ENCODE measurements at places on chromosomes 5 and 9.
A peak's percentile ranks its signal among the peaks of the same experiment; 100 is the strongest.

GRCh38 chr9:129487658-129488483 lies 133.0 kb downstream of the C9orf50 start:
- peak; percentile 77 for DNase-seq

- DNase-seq: no peak
Observed at GRCh38 chr9:20330688-20331087, 291.6 kb downstream of the MLLT3 start.

DNA sequence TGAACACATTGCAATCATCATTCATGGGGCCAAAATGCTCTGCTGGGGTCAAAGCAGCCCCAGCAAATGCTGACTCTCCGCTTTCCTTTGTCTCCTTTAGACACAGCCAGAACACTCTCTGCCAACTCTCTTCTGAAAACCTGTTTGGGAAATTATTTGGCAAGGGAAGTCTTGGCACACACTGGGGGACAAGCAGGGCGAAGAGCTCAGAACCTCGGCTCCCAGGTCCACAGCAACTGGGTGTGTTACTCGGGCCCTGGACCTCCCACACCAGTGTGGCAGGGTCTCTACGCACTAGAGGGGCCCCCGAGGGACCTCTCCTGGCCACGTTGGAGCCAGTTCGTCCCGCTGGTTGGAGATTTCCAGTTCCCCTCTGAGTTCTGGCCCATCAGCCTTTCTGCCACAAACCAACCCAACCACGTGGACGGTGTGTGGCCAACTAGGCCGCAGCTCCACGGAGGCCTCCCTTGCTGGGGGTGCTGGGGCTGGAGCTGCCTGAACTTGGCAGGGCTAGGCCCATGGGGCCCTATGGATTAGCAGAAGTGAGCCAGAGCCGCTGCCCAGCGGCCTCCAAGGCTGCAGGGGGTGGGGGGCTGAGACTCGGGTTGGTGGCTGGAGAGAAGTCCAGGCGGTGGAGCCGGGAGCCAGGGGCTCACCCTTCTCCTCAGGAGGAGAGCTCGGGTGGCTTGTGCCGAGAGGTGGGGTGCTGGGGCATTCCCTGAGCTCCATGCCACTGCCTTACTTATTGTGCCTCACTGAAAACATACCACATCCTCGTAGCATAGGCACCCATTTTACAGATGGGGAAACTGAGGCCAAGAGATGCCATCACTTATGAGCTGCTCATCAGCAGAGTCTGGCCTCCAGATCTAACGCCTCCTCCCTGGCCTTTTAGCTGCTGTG lies 46.8 kb upstream of the RNU6ATAC start:
- no peak for DNase-seq

- DNase-seq: peak; percentile 72
Observed at GRCh38 chr9:83937861-83938455, 16.7 kb upstream of the KIF27 start.

DNA sequence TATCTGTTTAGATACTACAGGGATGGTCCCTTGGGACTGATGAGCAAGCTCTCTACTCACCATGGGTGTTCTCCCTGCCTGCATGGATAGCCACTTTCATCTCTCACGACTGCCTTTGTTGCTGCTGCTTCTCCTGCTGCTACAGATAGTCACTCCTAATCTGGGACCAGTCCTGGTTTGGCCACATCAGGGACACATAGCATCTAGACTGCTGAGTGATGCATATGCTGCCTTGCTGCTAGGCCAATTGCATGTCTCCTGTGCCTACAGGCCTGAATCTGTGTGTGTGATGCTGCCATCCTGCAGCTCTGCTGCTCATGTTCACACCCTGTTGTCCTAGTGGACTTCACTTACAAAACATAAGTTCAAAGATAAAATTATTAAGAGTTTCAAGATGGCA lies 297.1 kb downstream of the HCN1 start:
- DNase-seq: no peak

DNA sequence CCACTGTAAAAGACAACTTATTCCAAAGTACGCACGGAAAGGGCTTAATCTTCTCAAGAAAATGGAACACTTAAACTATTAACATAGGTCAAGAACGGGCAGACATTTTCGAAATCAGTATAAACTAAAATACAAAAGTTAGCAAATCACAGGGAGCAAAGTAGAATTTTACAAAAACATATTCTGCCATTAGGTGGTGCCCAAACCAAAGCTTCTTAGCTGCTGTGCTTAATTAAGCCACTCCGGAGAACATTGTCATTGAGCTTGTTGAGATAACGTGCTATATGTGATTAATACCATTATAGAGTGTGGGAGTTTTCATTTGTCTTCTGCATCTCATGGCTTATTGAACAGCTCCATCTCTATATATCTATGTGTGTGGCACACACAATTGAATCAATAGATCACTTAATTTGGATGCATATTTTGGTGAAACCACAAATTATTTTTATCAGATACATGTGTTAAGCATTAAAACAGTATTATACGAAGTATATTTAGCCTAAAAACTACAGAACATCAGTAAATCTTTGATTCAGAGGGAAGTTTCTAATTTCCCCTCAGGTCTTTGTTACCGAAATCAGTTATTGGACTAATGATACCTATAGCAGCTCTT lies 23.4 kb downstream of the UBLCP1 start:
- peak; percentile 58 for DNase-seq

DNA sequence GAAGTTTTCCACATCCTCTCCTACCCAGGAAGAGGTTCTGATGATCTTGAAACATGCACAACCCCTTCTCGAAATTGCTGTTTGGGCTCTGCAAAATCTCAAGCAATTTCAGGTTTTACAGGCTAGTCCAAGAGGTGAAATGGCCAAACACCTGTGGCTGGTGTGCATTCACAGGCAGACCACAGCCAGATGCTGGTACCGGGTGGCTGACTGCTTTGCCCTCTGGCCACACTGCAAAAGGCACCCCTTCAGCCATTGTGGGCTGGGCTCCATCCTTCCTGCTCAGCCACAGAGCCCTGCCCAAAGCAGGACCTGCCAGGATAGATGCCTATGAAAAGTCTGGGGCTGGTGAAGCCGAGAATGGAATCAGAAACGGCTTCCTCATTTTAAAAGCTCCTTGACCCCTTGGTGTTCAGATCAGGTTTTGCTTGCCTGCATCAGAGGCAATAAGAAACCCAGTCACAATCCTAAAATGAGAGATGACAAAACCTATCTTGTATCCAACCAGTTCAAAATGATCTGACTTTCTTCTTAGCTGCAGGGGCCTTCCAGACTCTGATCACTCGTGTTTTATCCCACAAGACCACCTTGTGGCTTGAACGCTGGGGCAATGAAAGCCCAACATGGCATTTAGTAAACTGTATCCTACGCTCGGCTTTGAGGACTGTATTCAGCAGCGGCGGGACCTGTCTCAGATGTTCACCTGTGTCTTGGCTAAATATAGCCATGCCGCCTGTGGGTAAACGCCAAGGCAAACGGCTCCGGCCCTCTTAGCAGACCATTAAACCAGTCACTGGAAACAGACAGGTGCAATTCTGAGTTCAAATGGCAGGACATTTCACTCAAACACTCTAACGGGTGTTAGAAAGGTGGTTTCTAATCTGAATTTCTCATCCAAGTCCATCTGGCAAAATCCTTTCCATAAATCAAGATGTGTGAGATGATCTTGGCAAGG lies 49.6 kb downstream of the EPB41L4B start:
- DNase-seq: peak; percentile 52

- no peak for DNase-seq
Observed at GRCh38 chr9:100112677-100113336, 13.8 kb downstream of the INVS start.

DNA sequence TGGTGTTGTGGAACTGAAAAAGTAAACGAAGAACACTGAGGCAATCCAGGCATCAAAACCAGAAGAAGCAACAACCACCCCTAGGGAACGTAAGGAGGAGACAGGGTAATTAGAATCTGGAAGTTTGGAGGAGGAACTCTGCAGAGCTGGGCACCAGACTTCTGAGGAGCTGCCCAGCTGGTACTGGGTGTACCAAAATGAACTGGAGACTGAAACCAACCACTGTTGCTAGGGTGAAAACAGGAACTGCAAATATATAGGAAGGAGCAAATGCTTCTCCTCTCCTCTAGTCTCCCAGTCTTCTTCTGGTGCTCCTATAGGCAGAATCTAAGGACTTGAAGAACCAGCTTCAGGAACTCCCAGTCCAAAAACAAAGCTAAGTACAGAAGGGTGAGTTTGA lies 189.8 kb downstream of the ELAVL2 start:
- no peak for DNase-seq

GRCh38 chr5:150523472-150524350 lies 15.8 kb downstream of the NDST1 start:
- DNase-seq: peak; percentile 48

- no peak for DNase-seq
Observed at GRCh38 chr5:123199527-123199926, 110.5 kb downstream of the PRDM6 start.

DNA sequence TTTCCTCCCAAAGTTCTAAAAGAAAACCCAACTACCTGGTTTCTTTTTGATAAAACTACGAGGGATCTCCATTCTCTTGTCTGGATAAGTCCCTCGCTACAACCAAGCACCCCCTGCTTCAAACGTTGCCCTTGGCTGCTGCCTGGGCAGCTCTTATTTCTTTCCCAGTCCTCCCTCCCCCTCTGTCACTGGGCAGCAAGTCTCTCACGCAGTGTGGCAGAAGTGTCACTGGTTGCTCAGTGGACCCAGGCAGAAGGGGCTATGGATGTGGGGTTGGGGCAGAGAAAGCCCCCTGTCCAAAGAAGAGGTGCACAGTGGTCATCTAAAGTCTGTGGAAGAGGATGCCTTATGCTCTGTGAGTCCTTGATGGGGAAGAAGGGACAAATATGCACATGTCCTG lies 7.2 kb upstream of the SMIM32 start:
- no peak for DNase-seq

GRCh38 chr5:78182838-78183237 lies 111.7 kb downstream of the AP3B1 start:
- no peak for DNase-seq

DNA sequence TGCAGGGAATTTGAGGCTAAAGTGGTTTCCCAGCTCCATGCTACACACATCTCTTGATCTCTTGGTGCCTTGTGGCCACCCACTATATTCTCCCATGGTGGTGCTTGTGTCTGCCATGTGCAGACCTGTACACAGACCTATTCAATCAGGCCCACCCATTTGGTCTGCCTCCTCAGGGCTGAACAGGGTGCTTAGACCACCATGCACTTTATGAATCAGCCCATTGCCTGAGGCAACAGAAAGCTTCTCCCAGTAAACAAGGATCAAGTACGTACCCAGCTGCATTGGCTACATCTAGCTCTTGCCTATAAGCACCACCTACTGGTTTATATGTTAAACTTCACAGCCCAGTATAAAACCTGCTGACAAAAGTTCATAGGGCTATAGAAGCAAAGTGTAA lies 664.3 kb upstream of the EDIL3 start:
- DNase-seq: peak; percentile 50

DNA sequence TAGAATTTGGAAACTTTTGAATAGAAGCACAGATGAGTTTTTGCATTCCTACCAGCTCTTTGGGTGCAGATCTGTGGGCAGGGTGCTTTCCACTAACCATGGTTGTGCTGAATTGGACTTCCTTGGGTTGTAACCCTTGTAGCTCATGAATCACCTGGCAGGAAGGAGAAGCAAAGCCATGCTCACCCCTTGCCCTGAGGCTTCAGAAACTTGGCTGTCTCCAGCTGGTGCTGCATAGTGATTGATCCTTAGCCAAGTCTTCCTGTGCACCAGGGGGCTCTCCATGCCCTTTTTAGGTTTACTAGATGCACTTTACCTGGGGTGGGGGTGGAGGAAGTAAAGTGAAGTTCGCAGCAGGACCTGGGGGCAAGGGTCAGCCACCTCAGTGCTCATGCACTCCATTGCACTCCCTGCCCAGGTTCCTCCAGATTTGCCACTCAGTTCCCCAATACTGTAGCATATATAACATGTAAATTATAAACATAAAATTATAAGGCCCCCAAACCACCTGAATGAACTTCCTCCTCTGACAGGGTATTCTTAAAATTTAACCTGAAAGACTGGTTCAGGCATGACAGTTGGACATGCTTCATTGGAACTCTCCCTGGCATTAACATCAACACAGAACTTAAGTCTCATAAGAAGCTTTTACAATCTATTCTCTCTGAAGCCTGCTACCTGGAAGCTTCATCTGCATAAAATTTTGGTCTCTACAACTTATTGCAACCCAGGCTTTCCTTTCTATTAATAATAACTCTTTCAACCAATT lies 25.8 kb upstream of the IFNA14 start:
- DNase-seq: no peak

GRCh38 chr5:1012313-1012841 lies 3.8 kb downstream of the NKD2 start:
- DNase-seq: no peak

DNA sequence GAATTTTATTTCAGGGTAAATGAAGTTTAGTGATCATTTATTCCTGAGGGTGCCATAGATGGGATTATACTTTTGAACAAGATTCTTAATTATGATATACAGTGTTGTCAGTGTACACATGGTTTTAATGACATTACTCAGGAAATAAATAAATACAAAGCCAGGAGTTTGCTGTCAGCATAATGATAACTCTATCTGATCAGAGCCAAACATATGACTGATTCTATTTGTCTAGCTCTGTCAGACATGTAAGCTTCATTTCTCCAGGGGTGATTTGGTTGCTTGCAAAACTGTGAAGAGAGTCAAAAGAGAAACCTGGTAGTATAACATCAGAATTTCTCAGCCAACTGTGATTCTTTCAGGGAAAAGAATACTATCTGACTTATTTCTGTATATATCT lies 1425.8 kb upstream of the C9orf72 start:
- no peak for DNase-seq

GRCh38 chr9:11735391-11735790 lies 957.8 kb upstream of the TYRP1 start:
- no peak for DNase-seq

GRCh38 chr9:133429641-133430161 lies 7.5 kb downstream of the ADAMTS13 start:
- no peak for DNase-seq

GRCh38 chr5:75568202-75568601 lies 43.1 kb upstream of the ANKDD1B start:
- no peak for DNase-seq

DNA sequence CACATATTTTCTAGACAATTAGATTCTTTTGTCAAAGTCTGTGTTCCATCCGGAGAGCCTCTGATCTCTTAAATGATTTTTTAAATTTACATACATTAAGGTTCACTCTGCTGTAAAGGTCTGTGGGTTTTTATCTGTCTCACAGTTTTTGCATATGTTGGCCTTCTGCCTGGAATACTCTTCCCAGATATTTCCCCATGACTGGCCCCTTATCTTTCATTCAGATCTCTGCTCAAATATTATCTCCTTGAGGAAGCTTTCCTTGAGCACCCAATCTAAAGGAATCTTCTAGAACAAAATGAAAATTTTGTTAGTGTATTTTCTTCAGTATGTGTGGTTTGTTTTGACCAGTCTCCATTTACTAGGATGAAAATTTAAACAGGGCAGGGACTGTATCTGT lies 26.3 kb downstream of the FAF2 start:
- DNase-seq: no peak

- no peak for DNase-seq
Observed at GRCh38 chr5:109996246-109996645, 306.5 kb downstream of the MAN2A1 start.

- no peak for DNase-seq
Observed at GRCh38 chr5:94545870-94546625, 72.4 kb downstream of the KIAA0825 start.
